ENCODE measurements at places on chromosomes 2 and 18.

DNA sequence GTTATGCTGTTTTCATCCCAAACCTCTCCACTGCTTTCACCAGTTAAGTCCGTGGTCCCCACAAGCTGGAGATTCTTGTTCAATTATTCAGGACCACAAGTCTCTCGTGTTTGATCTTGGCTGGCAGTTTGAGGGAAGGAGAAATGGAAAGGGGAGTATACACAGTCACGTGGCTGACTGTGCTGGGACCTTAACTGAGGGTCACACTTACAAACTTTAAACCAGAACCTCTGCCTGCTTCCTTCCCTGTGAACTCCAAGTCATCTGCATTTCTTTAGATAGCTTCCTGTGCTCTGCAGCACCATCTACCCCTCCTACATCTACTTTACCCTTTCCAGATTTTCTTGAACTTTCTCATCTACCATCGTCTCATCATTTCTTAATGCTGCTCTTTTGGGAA lies 91.7 kb downstream of the ARHGEF4 start:
- no peak for DNase-seq

GRCh38 chr2:112579241-112579640 lies 5.2 kb upstream of the CHCHD5 start:
- no peak for DNase-seq

DNA sequence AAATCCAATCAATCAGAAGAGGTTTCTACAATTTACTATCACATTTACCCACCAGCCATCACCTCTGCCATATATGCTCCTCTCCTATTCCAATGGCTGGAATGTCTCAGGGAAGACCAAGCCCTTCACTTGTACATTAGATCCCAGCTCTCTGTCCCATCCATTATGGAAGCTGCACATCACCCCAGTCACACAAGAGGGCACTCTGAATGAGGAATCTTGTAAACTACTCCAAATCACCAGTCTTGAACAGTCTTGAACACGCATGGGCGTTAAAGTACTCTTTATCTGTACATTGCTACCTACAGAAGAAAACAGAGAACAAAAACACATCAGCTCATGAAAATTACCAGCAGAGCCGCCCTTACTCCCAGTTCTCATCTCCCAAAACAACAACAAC lies 38.7 kb downstream of the ZC3H8 start:
- DNase-seq, result no peak

DNA sequence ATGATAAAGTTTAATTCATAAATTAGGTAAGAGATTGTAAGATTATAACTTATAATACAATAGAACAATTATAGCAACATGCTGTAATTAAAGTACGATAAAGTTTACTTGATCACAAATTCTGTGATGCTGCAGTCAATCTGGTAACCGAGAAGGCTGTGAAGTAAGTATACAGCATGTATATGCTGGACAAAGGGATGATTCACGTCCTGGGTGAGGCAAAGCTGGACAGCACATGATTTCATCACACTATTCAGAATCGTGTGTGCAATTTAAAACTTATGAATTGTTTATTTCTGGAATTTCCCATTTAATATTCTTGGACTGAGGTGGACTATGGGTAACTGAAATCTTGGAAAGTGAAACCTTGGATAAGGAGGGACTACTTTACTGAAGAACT lies 522.2 kb upstream of the CNTNAP5 start:
- DNase-seq, result no peak

- DNase-seq, result no peak
Measured at GRCh38 chr2:102950371-102950946, 188.6 kb downstream of the TMEM182 start.

All from cerebellar nuclear complex (tissue), 1 donor.